Effector CD4-positive, alpha-beta T cell (primary cell): ENCODE measurements at places on chromosomes 1 and 21.

DNA sequence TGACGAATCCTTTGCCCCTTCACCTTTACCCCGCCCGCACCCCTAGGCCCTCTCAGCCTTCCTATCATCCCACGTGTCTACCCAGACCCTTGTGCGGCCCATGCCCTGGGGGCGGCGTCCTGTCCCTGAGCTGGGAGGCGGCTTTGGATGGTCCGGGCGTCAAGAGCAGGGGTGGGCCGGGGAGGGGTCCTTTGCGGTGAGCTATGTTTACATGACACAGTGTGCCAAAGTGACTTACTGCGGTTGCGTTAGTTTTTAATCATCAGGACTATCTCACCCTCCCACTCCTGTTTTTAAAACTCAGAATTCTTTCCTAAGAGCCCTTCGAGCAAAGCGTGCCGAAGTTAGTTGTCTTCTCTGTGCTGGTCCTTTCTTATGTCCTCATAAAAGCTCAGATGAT, 144.6 kb downstream of the PGBD5 start:
- DNase-seq: no peak

- no peak for DNase-seq
Observed at GRCh38 chr1:51070640-51071039, 31.4 kb upstream of the C1orf185 start.

DNA sequence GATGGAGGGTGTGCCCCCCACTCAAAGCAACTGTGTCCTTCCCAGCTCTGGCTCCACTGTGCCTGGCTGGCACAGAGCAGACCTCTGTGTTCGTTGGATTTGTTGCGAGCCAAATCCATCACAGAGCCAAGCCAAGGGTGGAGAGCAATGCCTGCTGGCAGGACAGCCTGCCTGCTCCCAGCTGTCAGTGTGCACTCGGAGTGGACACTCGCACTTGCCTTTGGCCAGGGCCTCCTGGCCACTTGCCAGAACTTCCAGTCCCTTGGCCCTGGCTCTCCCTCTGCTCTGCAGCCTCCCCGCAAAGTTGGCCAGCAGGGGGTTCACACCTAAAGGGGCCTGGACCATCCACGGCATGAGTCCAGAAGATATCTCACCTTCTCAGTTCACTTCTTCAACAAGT, 16.4 kb downstream of the HEYL start:
- no peak for DNase-seq

- DNase-seq: no peak
Observed at GRCh38 chr21:21324297-21324696, 326.1 kb downstream of the NCAM2 start.

DNA sequence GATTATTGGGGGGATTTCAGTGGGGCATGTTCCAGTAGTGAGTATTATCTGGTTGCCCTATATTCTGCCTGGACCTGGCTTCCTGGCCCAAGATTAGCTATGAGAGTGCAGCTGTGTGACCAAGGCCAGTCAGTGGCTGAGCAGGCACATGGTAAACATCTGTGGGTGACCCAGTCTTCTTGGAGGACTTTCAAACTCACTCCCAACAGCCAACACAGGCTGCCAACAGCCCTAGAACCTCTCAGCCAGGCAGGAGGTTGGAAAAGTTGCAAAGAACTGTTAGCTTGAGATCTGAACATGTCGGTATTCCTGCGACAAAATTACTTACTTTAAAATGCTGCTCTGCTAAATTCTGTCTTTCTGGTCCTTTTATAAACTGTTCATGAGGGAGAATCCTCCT, 192.4 kb downstream of the TGFBR3 start:
- DNase-seq: no peak

DNA sequence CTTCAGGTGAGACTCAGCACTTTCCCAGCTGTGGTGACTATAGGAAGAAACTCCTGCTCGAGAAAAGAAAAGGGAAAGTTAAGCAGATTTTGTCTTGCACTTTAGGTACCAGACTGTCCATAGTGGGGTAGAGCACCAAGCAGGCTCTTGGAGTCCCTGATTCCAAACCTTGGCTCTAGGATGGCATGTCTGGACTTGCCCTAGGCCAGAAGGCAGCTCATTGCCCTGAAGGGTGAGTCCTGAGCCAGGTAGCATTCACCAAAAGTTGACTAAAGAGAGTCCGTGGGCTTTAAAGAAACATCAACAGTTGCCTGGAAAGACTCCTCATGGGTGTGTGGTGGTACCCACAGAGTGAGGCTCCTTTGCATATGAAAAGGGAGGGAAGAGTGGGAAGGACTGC, 145.2 kb upstream of the SNX7 start:
- no peak for DNase-seq

GRCh38 chr1:166080277-166080966, 86.4 kb downstream of the FAM78B start:
- no peak for DNase-seq
